ENCODE measurements at places on chromosomes 4 and X.

DNA sequence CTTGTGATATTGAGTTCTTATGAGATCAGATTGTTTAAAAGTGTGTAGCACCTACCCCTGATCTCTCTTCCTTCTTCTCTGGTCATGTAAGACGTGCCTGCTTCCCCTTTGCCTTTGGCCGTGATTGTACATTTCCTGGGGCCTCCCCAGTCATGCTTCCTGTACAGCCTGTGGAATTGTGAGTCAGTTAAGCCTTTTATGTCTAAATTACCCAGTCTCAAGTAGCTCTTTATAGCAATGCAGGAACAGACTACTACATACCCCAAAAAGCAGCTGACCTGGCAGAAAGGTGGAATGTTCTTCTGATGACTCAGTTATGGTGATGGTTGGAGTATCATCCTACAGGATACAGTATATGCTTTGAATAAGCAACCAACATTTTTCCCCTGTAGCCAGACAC lies 11.4 kb upstream of the MCUB start:
- no peak for DNase-seq

DNA sequence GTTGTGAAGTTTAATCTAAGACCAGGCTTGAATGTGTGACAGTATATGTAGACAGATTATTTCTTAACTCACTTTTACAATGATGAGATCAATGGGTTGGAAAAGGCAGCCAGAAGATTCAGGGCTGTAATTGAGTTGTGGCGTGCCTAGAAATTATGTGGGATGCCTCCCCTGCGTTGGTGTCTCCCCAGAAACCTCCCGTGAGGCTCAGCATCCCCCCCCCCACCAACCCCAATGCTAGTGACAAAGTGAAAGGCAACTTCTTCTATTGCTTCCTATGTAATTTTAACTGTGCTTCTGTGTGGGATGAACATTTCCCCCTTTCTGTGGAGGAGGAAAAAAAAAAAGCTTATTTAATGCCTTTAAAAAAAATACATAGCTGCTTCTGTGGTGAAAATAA lies 297.9 kb downstream of the ARHGAP10 start:
- no peak for DNase-seq

DNA sequence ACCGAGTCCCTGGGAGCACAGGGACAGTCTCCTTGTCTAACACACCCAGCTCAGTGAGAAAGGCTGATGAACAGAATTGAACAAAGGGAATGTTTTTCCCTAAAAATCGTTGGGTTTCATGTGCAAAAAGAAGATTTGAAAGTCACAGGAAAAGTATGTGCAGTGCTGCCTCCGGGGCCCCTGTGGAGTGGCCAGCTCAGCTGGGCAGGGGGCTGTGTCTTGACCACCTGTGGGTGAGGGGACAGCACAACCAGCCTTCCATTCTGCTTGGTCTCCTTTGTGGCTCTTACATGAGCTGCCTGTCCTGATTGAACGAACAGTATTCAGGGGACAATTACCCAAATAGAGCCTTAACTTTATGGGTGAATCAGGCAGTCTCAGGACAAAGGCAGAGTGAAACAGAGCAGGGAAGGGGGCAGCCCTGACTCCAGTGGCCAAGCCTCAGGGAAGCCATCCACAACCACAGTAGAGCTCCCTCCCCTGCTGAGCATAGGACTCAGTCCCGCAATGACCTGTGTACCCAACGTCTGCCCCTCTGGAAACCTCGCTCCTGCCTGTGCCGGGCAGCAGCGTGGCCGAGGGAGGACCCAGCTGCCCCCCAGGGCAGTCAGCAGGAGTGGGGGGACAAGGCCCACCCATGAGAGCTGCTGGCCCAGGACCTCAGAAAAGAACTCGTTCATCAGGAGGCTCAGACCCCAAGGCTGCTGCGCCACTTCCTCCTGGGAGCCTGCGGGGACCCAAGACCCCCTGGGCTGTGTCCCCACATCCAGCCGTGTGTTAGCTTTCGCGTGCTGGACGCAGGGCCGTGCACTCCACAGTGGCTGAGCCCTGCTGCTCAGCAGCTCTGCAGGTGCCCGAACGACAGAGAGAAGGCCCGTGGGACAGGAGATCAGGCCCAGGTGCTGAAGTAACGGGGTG lies 59.6 kb upstream of the MXD4 start:
- no peak for DNase-seq

GRCh38 chrX:68196939-68197791 lies 236.1 kb downstream of the OPHN1 start:
- DNase-seq, result no peak

- no peak for DNase-seq
Observed at GRCh38 chrX:152878976-152879755, 18.7 kb upstream of the ZNF185 start.

DNA sequence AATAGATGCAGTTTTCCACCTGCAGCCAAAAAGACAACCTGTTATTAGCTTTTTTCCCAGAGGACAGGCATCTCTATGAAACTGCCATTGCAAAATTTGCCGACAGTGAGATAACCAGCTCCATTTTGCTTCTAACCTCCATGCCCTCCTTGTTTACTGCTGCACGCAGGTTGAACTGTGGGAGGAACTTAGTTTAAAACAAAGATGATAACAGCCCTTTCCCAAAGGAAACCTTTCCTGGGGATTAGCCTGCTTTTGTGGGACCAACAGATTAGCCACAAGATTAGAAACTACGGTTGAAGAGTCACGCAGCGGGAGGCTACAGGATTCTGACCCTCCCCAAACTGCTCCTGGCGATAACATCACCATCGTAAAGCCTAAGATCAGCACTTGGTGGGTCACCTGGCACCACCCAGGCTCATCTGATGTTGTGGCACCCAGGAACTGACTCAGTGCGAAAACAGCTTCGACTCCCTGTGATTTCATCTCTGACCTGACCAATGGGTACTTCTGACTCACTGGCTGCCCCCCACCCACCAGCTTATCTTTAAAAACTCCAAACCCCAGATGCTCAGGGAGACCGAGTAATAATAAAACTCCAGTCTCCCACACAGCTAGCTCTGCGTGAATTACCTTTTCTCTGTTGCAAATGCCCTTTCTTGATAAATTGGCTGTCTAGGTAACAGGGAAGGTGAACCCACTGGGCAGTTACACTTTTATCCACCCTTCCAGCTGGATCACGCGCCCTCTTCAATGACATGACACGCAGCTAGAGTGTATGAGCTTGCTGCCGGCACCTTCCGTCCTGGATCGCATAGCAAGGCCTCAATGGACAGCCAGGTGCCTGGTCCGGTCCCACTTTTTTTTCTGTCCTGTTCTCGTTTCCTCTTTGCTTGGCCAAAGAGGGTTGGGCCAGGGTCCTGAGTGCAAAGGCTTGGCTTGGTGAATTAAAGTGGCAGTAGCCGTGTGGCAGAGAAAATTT lies 27.2 kb downstream of the NOP14 start:
- DNase-seq, result no peak

GRCh38 chr4:31045724-31046318 lies 325.7 kb downstream of the PCDH7 start:
- no peak for DNase-seq

DNA sequence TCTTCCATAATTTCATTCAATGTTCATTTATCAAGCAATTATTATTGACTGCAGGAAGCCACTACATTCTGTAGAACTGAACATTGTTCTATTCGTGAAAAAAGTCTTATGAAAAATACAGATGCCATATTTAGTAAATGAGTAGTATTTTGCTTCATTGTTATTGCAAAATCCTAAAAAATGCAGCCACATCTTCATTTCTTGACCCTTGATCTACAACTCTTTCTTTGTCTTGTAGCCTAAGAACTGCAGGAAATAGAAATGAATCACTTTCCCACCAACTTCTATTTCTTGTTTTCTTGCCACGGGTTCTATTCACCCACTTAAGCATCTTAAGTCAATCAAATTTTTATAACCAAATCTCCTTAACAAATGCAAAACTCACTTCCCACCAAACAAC lies 63.3 kb downstream of the KCNIP4 start:
- no peak for DNase-seq

GRCh38 chrX:55659931-55660330 lies 36.7 kb downstream of the FOXR2 start:
- no peak for DNase-seq

DNA sequence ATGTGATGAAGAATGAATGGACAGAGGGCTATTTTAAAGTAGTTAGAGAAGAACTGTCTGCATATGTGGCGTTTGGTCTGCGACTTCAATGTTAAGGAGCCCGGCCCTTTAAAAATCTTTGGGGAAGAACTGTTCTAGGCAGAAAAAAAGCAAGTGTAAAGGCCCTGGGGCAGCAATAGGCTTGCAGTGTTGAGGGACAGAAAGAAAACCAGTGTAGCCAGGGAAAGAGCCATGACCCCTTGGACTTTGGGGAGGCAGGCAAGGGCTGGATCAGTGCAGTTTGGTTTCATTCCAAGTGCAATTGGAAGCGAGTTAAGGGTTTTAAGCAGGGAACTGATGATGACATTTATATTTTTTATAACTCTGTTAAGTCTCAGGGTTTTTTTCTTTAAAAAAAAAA lies 7.9 kb downstream of the GLA start:
- no peak for DNase-seq

- no peak for DNase-seq
Observed at GRCh38 chr4:111836601-111837000, 308.7 kb upstream of the FAM241A start.

- DNase-seq, result no peak
Observed at GRCh38 chr4:1075225-1075624, 38.1 kb downstream of the RNF212 start.

DNA sequence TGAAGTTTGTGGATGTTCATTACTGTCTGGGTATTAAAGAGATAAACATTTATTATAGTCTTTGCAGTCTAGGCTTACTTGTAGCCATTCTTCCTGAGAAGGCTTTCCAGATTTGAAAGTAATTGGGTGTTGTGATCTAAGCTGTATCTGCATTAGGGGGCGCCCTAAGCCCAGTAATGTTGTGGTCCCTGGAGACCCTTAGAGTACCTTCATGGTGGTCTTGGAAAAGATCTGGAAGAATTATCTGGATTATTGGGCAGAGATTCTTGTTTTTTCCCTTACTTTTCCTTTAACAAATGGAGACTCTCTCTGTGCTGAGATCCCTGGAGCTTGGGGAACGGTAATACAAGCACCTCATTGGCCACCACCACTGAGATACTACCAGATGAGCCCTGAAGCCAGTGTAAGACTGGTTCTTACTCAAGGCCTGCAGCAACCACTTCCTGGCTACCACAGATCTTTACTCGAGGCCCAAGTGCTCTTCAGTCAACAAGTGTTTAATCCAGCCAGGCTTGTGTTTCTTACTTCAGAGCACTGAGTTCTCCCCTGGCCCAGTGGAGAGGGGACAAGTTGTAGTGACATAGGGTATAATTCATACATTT lies 63.1 kb downstream of the RTL3 start:
- DNase-seq, result peak; percentile 9

DNA sequence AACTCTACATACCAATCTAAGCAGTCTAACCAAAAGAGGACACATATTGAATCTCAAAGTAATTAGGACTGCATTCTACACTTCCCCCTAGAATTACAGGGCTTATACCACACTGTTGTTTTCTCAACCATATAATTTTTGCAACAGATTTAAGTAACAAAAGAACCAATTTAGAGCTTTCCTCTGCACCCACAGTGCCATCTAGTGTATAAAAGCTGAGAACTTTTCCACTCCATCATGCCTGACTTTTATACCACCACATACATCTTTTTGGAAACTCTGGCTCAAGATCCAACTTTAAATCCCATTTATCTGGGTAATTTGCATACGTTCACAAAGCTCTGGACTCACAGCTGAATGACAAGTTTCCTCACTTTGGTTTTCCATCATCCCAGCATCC lies 99.5 kb downstream of the EFHC2 start:
- no peak for DNase-seq

- DNase-seq, result no peak
Observed at GRCh38 chr4:42690537-42690936, 33.6 kb upstream of the ATP8A1 start.

DNA sequence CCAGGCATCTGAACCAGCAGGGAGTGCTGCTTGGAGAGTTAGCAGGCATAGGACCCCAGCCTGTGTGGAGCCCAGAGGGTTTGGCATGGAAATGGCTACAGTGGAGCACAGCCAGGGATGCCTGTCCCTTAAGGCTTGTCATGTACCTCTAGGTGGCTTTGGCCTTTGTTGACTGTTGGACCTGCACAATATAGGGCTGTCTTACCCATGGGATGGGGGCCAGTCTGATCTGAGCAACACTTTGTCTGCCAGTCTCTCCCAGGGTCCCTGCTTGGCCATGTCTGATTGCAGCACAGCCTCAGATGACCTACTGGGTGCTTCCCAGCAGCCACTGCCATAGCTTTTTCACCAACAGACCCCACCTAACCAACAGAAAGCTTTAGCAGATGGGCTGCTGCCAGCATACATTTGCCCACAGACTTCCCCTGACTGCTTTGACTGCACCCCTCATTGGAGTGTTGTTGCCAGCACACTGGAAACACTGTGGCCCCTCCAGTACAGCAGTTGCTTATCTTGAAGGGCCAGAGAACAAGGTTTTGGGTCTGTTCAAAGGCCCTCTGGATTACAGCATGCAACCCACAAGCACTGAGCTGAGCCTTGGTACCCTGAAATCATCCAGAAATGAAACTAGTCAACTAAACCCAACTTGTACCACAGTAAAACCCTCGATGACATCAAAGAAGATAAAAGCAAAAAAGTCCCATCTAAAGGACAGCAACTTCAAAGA lies 22.1 kb downstream of the ANAPC10 start:
- no peak for DNase-seq

DNA sequence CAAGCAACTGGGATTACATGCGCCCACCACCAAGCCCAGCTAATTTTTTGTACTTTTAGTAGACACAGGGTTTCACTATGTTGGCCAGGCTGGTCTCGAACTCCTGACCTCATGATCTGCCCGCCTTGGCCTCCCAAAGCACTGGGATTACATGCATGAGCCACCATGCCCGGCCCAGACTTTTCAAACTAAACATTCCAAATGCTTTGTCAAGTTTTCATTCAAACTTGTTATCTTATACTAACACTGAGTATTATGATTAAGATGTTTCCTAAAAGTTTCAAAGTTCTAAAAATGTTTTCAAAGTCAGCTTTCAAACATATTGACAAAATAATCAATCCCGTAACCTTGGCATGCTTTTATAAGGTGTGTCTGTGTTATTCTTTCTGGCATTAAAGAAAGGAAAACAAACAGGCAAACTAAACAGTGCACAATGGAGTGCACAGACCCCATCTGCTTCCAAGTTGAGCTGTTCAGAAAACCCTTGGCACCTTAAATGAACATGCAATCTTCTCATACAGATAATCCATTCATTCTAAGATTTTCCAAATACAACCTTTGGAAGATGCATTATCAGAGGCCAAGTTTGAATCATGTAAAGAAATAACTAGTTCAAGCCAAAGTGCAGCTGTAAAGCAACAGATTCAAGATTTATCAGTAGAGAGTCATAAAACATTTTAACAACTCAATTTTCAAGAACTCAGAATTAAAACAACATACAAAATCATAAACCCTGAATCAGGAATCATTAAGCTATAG lies 49.1 kb downstream of the ABCG2 start:
- no peak for DNase-seq

Measured in KG1 (cell line).